Skin of body (tissue), 3 donors: ENCODE measurements at places on chromosomes 5 and 9. TPM values are rescaled to one million over a fixed set of nuclear protein-coding genes. Genes with fewer than 3 reads are reported as not detected.

The PCDHB16 gene
- total RNA-seq = 2.5 TPM

The CYLC2 gene
- not detected for total RNA-seq

The C8G gene
- not detected for total RNA-seq

The ACOT12 gene
- 0.10 TPM for total RNA-seq

The LRRC19 gene
- total RNA-seq = not detected

The SEMA6A gene
- 46.9 TPM for total RNA-seq

The ANKDD1B gene
- total RNA-seq = 1.6 TPM

The SPAG8 gene
- total RNA-seq = 1.2 TPM

The SWI5 gene
- total RNA-seq = 13.9 TPM

The ZFP37 gene
- total RNA-seq = 5.5 TPM

The PCDHGA11 gene
- total RNA-seq = 6.1 TPM

The DIMT1 gene
- 23.9 TPM for total RNA-seq

The ARL14EPL gene
- not detected for total RNA-seq

The BNIP1 gene
- total RNA-seq = 14.1 TPM

The RPS14 gene
- 2,415 TPM for total RNA-seq

The UGT3A1 gene
- 2.5 TPM for total RNA-seq

The PCDHA8 gene
- 0.10 TPM for total RNA-seq

The TGFBI gene
- 136 TPM for total RNA-seq

The RNF183 gene
- 0.20 TPM for total RNA-seq

The ARHGEF37 gene
- total RNA-seq = 11.0 TPM

The CDC20B gene
- total RNA-seq = not detected

The NMUR2 gene
- total RNA-seq = 0.10 TPM

The TPPP gene
- total RNA-seq = 1.1 TPM

The CD72 gene
- 1.6 TPM for total RNA-seq

The FLT4 gene
- 7.5 TPM for total RNA-seq

The TSSK1B gene
- total RNA-seq = 0.10 TPM

The RNF180 gene
- total RNA-seq = 4.6 TPM

The KCNN2 gene
- total RNA-seq = 3.5 TPM

The GDF9 gene
- 0.30 TPM for total RNA-seq

The PCDHGA1 gene
- total RNA-seq = 0.39 TPM

The LCN15 gene
- total RNA-seq = not detected

The ECM2 gene
- total RNA-seq = 77.1 TPM

The GFI1B gene
- 0.59 TPM for total RNA-seq

The CCDC171 gene
- 9.2 TPM for total RNA-seq

The TMEM161B gene
- total RNA-seq = 24.9 TPM

The C5orf52 gene
- not detected for total RNA-seq

The PCDHB3 gene
- 2.7 TPM for total RNA-seq

The OBP2B gene
- 0.30 TPM for total RNA-seq
